ENCODE measurements at places on chromosomes 3 and 15.

GRCh38 chr15:28994142-28994830 is 108.5 kb downstream of the APBA2 start:
- DNase-seq = no peak

- no peak for DNase-seq
These were observed 66.7 kb downstream of the ARHGAP31 start for GRCh38 chr3:119360736-119361462.

GRCh38 chr3:170267793-170268192 is 45.6 kb downstream of the PRKCI start:
- no peak for DNase-seq

GRCh38 chr3:112086076-112086854 is at the start of gene C3orf52:
TSS of gene C3orf52 (plus strand) at chr3:112086389. CDS start at chr3:112086408, 19 bp downstream.
- DNase-seq = peak; percentile 8

GRCh38 chr15:71237456-71238188 is 122.4 kb downstream of the THSD4 start:
- no peak for DNase-seq

DNA sequence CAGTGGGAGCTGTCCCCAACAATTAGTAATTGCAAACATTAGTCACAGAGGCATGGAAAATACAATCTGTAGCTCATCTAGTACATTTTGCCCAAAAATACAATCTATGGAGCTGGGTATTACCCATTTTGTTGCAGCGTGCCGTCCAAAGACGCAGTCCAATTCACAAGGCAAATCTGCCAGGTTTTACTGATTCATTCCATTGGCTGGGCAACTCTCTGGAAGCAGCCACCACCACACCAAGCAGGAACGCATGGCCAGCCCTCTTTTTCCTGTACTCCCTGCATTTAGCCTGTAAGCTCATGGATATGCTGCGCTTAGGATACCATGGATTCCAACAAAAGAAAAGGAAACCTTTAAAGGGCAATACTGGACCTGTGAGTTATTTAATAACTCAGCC is 60.5 kb upstream of the ARRDC4 start:
- no peak for DNase-seq

DNA sequence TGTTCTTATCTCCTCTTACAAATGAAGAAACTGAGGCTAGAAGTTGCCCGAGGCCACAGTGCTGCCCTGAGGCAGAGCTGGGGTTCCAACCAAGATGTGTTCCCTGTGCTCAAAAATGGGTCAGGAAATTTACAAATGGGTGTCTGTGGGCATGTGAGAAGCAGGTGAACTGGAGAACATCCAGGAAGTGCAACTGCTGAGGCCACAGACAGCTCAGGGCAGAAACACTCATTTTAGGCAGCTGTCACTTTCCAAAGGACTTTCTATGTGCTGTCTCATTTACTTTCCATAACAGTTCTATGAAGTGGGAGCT is 47.2 kb upstream of the ATP2B2 start:
- peak; percentile 18 for DNase-seq

GRCh38 chr3:46298871-46299607 is 54.9 kb upstream of the CCR2 start:
- DNase-seq = no peak

GRCh38 chr3:61667814-61668213 is 106.4 kb downstream of the PTPRG start:
- no peak for DNase-seq

DNA sequence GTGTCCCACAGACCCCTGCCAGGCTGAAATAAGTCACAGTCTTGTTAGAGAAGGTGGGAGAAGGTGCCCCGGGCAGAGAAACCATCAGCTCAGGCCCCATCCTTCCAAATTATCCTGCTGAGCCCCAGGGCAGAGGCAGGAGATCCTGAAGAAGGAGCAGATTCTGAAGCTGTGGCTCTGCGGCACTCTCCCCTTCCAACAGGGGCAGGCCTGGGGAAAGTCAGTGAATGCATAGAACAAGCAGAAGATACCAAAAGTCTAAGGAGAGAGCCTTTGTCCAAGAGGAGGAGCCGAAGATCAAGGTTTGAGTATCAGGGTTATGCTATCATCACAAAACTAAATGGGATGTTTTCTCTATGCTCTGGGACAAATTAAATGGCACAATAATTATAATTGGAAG is 249.3 kb downstream of the XXYLT1 start:
- DNase-seq = no peak

DNA sequence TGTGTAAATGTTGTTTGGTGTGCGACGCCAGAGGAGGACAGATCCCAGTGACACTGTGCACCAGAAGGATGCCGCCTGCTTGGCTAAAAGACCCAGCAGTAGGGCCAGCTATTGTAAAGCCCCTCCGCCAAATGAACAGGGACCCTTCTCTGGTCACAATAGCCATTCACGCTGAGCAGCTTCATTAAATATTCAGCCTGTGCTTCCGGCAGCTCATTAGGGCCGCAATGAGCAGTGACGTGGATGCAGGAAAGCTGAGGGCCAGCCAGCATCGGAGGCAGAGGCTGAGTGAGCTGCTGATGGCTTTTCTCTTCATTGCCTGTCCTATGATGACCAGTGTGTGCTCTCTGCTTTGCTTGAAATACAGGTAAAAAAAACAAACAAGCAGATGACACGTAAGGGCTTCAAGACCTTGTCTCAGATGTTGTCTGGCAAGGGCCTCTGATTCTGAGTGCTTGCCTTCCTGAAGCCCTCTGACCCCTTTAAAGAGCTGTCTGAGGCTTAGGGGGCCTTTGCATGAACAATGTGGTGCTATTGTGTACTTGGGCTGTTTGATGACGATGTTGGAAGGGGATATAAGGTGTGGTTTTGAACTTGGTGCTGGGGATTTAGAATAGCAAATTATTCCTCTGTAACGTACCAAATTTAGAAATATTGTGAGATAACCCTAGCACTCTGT is 130.4 kb downstream of the FEZF2 start:
- DNase-seq = no peak

GRCh38 chr15:64009798-64010261 is 36.5 kb downstream of the DAPK2 start:
- DNase-seq = no peak

GRCh38 chr3:179184826-179185225 is 36.7 kb downstream of the PIK3CA start:
- peak; percentile 27 for DNase-seq

GRCh38 chr3:13844911-13845310 is 35.0 kb downstream of the WNT7A start:
- DNase-seq = no peak

DNA sequence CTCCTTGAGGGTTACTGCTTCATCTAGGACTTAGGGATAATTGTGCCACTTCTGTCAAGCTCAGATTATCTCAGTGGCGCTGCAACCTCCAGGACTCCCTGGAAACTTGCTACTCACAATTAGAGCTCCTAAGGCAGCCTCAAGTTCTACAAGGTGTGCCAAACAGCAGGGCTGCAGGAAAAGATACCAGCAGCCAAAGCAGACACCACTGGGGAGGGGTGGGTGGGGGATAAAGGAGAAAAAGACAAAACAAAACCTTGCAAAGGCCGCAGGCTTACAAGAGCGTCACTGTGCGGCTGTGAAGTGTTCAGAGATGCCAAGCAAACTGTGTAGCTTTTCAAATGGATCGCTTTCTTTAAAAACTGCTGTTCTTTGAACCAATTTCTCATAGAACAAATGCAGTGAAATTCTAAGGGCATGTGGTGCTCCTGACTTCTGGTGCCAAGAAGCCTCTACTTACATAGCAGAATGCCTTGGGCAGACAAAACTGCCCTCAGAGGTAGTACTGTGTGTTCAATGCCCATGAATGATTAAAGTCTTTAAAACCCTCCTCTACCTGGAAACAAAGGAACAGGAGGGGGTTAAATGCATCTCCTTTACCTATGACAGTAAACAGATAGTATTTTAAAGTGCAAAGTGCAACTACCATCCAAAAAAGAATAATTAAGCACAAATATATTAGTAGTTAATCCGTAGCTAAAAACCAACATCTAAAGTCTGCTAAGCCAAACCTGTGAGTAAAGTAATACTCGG is 353.4 kb downstream of the FOXP1 start:
- DNase-seq = no peak

DNA sequence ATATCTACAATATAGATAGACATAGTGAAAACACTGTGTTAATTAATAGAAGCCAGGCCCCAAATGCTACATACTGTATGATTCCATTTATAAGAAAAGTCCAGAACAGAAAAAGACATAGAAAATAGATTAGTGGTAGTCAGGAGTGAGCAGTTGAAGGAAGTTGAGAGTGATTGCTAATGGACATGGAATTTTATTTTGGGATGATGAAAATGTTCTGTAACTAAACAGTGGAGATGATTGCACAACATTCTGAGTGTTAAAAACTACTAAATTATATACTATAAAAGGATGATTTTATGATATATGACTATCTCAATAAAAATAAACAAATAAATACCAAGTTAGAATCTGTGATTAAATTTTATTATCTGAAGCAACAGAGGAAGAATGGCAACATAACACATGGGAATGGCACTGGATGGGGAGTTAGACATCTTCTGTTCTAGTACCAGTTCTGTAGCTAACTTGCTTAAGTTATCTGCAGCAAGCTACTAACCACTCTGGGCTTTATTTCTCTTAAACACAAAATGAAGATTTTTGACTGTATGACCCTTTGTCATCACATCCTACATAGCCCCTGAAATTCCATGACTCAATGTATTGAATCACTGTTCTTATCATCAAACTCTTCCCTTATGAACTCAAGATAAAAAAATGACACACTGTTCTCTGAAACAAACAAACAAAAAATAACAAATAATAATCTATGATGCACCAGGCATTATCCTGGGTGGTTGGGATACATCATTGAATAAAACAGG is 612.7 kb downstream of the TBL1XR1 start:
- DNase-seq = no peak

Data from HL-60 (cell line).